ENCODE measurements at places on chromosomes 6 and 20.

DNA sequence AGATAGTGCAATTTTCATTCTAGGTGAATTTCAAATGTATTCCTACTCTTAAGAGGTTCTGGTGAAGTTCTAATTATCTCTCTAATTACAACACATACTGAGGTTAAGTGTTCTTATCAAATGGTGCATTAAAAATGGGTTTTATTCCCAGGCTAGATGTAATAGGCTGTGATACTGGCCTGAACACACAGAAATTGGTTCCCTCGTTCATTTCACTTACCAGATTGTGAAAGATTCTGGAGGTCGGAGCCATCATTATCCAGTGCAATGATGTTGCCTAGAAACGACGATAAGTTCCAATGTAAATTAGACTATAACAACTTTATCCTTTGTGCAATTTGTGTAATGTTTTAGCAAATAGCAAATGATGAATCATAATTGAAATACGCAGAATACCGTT lies 172.6 kb upstream of the SOX4 start:
- no peak for DNase-seq

DNA sequence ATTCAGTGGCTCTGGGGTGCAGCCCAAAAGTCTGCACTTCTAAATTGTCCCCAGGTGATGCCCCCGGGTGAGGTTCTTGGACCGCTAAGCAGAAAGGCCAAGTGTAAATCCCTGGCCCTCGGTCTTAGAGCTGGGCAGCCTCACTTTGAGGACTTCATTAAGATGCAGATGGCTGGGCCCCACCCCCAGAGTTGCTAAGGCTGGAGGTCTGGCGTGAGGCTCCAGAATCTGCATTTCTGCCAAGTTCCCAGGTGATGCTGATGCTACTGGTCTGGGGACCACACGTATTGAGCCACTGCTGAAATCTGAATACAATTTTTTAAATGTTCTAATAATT lies 735 bp upstream of the SLC23A2 start:
- DNase-seq = no peak

DNA sequence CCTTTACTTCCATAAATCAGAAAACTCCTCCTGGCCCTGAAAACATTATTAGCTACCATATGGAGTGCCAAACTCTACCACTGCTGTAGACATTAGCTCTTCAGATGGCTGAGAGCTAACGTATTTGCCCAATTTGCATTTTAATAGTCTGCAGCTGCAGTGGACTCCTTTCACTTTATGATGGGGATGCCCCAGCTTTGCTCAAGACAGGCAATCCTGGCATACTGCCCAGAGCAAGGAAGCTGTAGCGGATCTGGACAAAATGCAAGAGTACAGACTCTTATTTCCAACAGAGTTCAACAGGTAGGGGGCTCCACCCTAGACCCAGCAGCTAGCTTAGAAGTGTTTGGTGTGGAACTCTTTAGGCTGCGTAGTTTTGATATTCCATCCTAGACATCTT lies 246.7 kb downstream of the FOXC1 start:
- DNase-seq = no peak

- no peak for DNase-seq
Measured at GRCh38 chr6:45423824-45424450, 46.2 kb upstream of the SUPT3H start.

DNA sequence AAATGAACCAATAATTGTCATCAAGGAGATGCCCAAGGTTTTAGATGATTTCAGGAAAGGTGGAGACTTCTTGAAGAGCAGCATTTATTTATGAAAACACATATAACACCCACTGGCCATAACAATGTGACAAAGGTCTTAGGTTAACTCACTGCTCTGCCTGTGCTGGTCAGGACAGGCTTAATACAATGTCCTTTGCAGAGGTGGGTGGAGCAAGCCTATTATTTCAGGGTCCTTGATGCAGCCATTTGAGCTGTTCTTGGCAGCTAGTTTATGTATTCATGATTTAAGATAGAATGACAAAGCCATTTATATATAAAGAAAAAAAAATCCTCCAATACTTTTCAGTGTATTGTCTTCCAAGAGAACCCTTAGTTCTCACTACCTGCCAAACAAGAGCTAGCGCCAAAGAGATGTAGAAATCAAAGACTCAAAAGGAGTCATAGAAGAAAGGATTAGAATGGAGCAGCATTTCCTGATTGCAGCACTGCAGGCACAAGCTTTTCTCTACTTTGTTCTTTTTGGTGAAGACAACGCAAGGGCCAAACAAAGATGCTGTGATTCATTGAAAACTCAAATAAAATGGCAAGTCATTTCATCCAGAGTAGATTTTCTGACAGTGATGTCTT lies 124.3 kb upstream of the TSHZ2 start:
- DNase-seq = no peak

DNA sequence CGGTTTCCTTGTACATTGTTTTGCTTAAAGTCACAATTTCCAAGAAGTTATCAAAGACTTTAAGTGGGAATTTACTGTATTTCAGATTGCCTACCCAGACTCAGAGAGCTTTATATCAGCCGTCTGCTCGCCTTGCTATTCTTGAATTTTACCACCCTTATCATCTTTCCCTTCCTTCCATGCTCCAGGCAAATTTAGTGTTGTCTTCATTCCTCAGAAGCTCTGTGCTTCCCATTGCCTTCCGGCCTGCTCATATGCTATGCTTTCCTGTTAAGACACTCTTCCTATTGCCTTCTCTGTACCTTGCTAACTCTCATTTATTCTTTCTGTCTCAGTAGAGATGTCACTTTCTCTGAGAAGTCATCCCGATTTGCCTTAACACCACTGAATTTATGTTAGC lies 52.1 kb downstream of the CD2AP start:
- no peak for DNase-seq

DNA sequence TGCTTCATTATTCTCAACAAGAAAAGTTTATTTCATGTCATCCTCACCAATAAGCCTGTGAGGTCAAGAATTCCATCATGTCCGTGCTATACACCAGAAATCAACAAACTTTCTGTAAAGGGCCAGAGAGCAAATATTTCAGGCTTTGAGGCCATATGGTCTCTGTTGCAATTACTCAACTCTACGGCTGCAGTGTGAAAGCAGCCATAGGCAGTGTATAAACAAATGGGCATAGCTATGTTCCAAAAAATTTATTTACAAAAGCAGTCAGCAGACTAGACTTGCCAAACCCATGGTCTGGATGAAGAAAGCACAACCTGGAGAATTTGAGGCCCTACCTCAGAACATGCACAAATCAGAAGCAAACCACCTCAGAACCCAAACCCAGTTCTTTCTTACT lies 118.5 kb downstream of the PCSK2 start:
- no peak for DNase-seq

- no peak for DNase-seq
Measured at GRCh38 chr20:8094850-8095249, 37.2 kb upstream of the PLCB1 start.

GRCh38 chr6:25248123-25248522 lies 31.1 kb upstream of the CARMIL1 start:
- DNase-seq = no peak

DNA sequence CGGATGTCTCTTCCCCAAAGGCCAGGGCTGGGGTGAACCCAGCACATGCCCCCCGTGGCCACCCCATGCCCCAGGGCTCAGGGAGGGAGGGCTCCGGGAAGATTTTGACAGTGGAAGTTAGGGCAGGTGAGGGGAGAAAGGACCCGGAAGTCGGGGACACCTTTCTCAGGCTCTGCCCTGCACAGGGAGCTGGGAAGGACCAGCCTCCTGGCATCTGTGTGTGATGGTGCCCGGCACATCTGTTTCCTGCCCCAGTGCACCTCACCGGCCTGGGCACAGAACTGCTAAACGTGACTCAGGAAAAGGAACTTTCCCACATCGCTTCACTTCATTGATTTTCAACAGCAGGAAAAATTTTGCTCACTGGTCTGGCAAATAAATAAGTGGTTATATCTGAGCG lies 141.1 kb upstream of the AFDN start:
- no peak for DNase-seq

GRCh38 chr6:45895569-45895968 lies 120.1 kb downstream of the CLIC5 start:
- DNase-seq = no peak

DNA sequence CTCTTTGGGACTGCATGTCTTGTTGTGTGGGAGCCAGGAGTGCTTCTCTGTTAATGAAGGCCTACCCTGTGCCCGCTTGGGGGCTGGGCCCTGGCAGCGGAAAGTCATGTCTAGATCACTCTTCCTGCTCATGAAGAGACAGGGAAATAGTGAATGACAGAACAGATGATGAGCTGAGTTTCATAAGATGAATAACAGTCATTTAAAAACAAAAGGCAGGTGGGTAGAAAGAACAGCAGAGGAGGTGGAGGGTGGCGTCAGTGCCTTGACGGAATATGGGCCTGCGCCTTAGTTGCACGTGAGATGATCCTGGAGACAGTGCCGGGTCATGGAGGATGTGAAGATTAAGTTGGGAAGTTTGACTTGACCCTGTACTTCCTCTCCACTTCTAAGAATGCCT lies 85.5 kb downstream of the ARID1B start:
- DNase-seq = no peak

GRCh38 chr6:113388996-113389395 lies 468.1 kb upstream of the MARCKS start:
- DNase-seq = peak; percentile 89

DNA sequence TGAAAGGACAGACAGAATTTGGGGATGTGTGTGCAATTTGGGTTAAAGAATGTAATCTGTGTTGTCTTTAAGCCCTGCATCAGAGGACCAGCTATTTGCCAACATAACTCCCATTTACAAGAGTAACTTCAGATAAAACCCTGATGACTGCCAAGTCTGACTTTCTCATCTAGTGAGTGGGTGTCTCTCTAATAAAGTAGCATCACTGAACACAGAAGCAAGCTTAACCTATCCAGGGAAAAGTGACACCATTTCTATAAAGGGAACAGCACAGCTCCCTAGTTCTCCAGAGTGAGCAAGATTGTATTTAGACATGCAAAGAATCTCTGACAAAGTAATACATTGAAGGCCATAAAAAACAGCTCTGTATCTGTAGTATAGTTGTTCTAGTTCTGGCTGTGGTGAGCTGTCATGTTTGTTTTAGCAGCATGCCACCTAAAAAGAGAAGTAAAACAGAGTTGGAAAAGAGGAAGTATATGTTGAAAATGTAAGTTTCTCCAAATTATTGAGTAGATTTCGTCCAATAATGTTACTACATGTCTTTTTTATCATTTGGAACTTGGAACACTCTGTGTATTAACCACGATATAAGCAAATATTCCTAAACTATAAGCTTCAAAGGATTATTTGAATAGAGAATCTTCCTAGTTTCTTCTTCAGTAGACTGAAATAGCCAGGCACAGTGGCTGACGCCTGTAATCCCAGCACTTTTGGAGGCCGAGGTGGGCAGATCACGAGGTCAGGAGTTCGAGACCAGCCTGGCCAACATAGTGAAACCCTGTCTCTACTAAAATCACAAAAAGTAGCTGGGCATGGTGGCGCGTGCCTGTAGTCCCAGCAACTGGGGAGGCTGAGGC lies 8.8 kb upstream of the PIM1 start:
- peak; percentile 91 for DNase-seq

DNA sequence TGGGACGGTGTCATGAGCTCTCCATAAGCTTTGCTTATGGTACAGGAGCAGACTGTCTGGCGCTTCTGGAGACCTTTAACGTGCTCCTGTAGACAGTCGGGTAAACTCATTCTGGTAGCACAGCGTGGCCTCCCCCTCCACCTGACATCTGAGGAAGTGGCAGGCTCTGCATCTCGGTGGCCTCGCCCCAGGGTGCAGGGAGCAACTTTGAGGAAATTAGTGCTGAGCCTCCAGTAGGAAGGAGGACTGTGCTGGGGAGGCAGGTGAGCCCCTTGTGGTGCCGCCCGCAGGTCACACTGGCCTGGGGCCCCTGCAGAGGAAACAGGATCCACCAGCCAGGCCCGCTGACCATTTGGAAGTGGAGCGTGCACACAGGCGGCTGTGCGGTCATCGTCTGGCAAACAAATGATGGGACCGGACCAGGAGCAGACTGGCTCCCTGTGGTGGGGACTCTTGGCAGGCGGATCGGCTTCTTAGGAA lies 57.9 kb downstream of the SYNJ2 start:
- DNase-seq = peak; percentile 29

DNA sequence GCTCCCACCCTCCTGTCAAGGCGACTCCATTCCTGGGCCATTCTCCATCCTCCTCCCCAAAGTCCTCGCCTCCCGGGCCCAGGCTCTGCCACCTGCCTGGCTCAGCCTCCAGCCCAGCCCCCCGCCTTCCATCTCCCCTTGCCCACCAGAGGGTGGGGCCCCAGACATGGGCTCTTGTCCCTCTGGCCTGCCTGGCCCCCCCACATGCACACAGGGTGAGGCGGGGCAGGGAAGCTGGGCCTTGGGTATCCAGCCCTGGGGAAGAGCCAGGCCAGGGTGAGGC lies 95.2 kb downstream of the YTHDF1 start:
- no peak for DNase-seq

- no peak for DNase-seq
Measured at GRCh38 chr6:40755749-40756452, 168.7 kb upstream of the LRFN2 start.

- no peak for DNase-seq
Measured at GRCh38 chr6:93792746-93793145, 373.4 kb upstream of the EPHA7 start.

DNA sequence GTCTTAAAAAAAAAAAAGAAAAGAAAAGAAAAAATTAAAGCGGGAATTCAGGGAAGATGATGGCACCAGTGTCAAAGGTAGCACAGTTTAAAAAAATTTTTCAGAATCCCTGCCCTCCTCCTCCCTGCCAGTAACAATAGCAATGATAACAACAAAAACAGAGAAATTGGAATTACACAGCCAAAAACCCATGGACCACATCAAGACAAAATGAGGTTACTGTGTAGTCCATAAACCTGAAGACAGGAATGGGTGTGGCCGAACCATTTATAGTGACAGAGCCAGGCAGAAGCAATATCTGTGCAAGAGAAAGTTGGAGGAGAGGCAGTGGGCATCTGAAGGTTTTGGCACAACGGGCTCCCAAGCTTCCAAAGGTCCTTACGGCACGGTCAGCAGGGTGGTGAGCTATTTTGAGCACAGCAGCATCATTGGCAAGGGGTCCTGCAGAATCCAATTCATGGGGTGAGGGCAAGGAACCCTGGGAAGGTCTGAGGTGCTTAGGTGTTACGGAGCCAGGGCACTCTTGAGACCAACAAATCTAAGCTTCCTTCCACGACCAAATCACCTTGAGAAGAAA lies 202.3 kb downstream of the GMPR start:
- no peak for DNase-seq

DNA sequence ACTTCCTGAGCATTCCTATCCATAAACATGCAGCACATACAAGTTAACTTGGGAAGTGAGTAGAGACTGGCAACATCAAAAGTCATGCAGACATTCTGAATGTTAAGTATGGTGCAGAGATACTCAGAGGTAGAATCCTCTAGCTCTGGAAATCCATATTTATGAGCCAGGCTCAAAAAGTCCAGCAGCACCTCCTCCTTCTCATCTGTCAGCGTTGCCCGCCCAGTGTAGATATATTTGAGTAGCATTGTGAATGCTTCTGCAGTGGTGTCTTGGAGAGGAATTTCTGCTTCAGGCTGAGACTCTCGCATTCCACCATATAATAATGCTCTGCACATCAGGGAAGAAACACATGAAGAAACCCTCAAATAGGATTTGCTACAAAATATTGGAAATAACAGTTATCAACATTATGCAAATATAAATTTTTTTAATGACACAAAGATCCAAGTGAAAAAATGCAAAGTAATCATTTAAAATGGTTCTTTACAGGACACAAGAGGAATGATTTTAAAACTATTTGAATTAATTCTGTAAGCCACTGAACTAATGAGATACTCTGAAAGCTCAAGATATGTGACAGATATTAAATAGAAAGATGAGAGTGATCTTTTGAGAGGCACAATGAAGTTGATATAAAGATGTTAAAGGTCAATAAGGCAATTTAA lies 45.6 kb downstream of the BTBD9 start:
- DNase-seq = no peak

- peak; percentile 71 for DNase-seq
Measured at GRCh38 chr6:42136508-42137193, 5.8 kb downstream of the C6orf132 start.

GRCh38 chr20:11143481-11143880 lies 469.7 kb upstream of the JAG1 start:
- no peak for DNase-seq
